ENCODE measurements at places on chromosomes 4 and X.

- no peak for DNase-seq
Observed at GRCh38 chr4:85039526-85039925, 73.0 kb upstream of the WDFY3 start.

GRCh38 chr4:168844353-168845049 is 165.6 kb downstream of the CBR4 start:
- DNase-seq = no peak

DNA sequence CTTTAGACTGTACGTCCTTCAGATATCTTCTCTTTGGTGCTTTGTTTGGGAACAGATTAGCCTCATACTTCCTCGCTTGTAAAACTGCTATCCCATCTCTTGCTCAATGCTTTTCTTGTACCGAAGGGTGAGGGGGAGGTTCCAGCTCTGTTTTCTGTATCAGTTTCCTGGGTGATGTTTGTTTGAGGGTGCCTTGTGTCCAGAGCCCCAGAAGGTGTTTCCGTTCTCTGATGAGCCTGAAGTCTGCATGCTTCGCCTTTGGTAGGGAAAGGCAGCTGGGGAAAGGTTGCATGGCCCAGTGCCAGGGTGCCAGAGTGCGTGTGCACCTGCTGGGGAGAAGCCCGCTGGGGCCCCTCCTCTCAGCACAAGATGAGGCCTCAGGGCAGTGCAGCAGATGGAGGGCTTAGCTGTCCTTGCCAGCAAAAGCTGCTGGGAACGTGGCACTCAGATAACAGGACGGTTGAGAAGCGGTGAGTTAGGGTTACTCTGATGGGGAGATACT is 73.7 kb downstream of the TBL1X start:
- DNase-seq = no peak

GRCh38 chr4:8275548-8275910 is 6.0 kb downstream of the HTRA3 start:
- DNase-seq = no peak

GRCh38 chrX:131739823-131740222 is 195.9 kb downstream of the OR13H1 start:
- no peak for DNase-seq

DNA sequence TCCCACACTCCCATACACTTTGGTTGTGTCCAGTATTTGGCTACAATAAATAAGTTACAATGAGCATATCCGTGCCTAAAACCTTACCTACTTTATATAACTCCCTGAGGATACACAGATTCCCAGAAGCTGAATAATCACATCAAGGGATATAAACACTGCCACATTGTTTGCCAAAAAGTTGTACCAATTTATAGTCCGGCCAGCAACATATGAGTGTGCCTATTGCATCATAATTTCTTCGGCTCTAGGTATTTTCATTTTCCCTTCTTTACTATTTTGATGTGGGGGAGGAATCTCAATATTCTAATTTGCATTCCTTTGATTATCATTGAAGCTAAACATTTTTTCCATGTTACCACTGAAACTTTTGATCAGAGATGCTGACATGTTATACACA is 146.4 kb downstream of the PCDH19 start:
- DNase-seq = no peak

GRCh38 chrX:53412446-53412845 is 10.0 kb downstream of the SMC1A start:
- DNase-seq = no peak

- DNase-seq = no peak
Observed at GRCh38 chr4:30817447-30817846, 97.3 kb downstream of the PCDH7 start.

Measured in retinal pigment epithelial cell (primary cell).